GM12878 (cell line): ENCODE measurements at places on chromosomes 5 and 9.

- no peak for DNase-seq
Measured at GRCh38 chr9:119216651-119217331, 152.4 kb downstream of the BRINP1 start.

- DNase-seq: no peak
Measured at GRCh38 chr5:58736214-58736613, 153.3 kb downstream of the RAB3C start.

DNA sequence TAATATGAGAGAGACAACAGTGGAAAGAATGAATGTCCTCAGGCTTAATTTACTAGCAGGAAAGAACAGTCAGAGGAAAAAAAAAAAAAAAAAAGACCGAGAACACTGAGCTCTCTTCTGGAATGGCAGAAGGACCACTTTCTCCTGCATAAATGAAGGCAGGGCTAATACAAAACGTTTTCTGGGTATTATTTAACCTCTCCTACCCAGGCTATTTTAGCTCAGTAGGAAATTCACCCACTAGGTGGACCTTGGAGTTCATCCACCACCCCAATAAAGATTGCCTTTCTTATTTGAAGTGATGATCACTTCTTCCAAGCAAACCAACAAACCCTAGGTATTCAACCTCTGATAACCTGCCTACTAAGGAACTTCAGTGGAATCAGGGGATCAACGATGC lies 3.7 kb downstream of the GLIS3 start:
- DNase-seq: no peak

GRCh38 chr9:3181049-3181953 lies 337.4 kb upstream of the PUM3 start:
- no peak for DNase-seq

DNA sequence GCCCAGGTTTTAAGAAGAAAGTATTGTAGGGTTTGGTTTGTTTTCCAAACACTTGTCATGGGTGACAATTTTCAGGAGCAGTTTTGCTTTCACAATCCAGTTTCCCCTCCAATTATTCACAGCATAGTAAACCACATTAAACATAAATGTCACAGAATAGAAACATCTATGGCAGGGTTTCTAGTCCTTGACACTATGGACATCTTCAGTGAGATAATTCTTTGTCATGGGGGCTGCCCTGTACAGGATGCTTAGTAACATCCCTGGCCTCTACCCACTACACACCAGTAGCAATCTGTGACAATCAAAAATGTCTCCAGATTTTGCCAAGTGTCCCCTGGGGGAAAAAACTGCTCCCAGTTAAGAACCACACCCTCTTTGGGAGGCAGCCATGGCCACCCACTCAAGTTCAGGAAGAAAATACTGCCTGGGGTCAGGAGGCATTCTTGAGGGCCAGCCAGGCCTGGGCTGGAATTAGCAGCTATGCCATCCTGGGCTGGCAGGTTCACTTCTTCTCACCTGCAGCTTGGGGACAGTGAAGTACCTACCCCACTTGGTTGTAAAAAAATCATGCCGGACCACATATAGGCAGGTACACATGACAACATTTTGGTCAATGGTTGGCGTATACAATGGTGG lies 116.3 kb downstream of the HSD17B3 start:
- DNase-seq: no peak

DNA sequence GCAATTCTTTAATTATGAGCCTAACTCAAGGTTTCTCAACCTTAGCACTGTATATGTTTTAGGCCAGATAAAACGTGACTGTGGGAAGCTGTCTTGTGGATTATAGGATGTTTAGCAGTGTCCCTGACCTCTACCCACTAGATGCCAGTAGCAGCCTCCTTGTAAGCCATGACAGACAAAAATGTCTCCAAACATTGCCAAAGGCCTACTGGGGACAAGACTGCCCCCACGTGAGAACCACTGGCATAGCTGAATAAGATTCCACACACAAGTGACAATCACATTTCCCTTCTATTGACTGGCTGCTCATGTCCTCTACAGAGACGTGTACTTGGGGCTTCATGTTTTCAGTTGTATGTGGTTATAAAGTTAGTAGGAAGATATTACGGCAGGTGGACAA lies 55.4 kb downstream of the GOLM1 start:
- DNase-seq: no peak

DNA sequence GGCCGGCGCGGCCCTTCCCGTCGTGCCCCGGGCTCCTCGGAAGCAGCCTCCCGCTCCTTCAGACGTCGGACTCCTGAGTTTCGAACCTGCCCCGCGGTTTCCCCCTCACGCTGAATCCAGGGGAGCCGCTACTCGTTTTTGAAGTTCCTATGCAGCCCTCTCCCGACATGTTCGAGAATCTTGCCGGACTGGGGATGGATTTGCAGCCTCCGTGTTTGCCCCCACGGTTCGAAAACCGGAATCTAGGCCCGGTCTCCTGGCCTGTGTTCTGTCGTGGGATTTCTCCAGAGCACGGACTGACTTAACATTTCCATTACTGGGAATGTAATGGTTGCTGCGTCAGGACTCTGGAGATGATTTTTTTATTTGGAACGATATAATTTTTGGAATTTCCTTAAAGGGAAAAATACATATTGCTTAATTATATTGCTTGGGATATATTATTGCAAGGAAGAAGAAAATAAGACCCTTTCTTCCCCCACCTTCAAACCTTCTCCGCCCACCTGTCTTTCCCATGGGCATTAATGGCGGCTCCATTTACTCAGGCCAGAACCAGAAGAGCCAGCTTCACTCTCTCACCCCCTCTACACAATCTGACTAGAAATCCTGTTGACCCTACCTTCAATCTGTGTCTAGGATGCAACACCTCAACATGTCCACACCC lies 8.5 kb upstream of the MGAT1 start:
- DNase-seq: no peak

DNA sequence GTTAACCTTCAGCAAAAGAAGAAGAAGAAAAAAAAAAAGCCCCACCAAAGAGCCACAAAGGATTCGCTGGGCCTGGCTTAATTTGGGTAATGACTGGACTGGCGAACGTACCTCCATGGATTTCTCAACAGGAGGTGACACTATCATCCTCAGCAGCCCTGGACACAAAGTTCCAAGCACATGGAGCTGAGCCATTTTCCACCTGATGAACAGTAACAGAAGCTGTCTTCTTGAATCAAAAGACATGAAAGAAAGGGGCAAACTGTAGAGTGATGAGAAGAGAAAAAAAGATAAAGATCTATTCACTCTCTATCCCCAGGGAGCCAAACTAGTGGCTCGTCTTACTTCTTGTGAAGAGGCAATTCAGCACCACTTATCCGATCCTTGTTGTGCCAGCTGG lies 150.2 kb upstream of the TRPM3 start:
- DNase-seq: no peak

DNA sequence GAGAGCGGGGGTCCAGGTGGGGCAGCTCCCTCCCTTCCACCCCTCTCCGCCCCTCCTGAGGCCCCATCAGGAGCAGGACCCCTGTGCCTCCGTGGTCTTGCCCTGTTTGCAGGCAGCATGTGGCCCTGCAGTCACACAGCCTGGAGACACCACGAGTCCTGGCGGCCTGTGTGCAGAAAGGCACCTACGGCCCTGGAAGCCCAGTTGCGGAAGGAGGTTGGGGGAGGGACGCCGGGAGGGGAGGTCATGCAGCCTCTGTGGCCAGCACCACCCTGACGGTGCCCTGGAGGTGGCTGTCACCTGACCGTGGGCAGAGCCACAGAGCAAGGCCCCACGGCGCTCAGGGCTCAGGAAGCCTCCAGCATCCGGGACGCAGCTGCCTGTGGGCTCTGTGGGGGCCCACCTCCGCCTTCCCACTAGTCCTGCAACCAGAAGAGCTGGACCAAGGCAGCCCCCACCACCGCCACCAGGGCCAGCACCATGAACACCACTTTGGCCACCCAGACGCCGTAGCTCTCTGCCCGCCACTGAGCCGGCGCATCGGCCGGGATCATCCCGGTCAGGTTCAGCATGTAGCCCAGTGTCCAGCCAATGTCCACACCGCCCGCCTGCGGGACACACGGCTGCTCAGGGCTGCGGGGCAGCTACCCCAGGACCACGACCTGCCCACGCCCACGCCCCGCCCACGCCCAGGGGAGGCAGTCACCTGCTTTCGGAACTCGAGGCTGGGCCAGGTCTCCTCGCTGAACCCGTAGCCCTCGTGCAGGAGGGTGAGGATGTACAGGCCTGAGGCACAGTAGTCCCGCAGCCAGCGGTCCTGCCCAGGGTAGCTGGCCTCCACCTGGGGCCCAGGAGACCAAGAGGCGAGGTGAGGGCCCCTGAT lies 6.4 kb downstream of the ENTPD8 start:
- DNase-seq: no peak

- DNase-seq: no peak
Measured at GRCh38 chr5:134281081-134281480, 55.2 kb upstream of the PPP2CA start.

DNA sequence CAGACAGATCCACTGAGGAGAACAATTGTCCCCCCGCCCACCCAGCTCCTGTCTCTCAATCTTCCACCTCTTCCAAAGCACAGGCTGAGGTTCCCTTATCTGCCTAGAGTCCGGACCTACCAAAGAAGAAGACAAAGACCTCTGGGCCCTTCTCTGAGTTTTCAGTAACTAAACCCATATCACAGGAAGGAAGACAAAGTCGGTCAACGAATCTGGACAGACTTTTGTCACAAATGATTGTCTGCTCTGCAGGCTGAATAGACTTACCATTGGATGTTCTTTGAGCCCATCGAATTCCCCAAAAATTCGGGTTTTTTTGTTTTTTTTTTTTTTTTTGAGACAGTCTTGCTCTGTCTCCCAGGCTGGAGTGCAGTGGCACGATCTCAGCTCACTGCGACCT lies 58.0 kb downstream of the C9orf50 start:
- DNase-seq: no peak

- DNase-seq: peak; percentile 94
Measured at GRCh38 chr5:131212471-131213021, 41.8 kb downstream of the LYRM7 start.
